Breast epithelium (tissue), 4 donors: ENCODE measurements at places on chromosomes 1 and 21.

DNA sequence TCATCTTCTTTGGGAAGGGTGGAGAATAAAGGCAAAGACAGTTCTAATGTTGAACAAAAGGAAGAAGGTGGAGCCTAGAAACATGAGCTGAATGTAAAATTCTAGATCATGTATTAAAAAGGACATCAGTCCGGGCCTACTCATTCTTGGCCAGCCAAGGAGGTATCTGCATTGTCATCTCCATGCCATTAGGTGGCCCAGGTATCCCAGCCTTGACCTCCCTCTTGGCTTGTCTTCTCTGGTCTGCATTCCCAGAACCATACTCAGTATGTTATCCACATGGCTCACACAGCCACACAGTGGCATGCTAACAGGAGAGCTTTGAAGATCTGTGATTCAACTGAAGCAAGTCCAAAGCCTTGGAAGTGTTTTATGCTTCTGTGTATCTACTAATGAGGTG is 369.8 kb upstream of the KAZN start:
- DNase-seq, result no peak

GRCh38 chr1:11298390-11299224 is 25.6 kb downstream of the UBIAD1 start:
- DNase-seq, result no peak

DNA sequence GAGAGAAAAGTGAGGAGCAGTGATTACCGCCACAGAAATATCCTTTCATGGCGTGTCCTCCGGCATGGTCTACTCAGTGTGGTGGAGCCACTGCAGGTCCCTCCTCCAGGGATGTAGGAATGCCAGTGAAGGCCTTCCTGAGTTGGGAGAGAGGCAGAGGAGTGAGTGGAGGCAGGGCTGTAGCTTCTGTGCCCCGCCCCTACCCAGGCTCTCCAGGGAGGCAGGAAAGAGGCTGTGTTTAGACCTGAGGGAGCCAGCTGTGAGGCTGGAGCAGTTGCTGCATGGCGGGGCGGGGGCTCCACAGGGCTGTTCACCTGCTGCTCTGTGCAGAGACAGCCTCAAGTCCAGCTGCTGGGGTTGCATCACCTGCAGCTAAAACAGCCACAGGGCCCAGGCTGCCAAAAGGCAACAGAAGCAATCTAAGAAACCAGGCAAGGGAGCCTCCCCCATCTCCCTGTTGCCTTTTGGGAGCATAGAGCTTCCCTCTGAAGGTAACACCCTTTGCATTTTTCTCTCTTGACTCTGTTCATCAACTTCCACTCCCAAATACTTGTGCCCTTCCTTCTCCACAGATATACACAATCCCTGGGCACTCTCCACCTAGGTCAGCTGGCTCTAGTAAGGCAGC is 801 bp upstream of the ANXA9 start:
- no peak for DNase-seq

GRCh38 chr1:159983681-159984080 is 29.6 kb upstream of the SLAMF9 start:
- no peak for DNase-seq

DNA sequence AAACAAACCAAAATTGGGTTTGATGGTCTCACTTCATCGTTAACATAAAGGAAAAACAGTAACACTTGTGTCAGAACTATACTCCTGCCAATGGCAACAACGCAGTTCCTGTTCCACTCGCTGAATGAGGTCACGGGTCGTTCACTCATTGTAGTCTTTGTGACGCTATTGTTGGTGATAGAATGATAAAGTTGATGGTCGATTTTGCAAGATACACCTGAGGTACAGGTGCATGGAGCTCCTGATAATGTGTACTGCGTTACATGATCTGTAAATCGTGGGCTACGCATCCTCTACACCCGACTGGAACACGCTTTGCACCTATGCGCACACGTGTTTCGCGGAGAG is 391 bp upstream of the CENPS start:
- DNase-seq, result no peak

GRCh38 chr1:194830387-194830786 is 1644.0 kb upstream of the B3GALT2 start:
- DNase-seq, result no peak
